Heart left ventricle (tissue), 16 donors: ENCODE measurements at places on chromosomes 2 and 18.

- no peak for DNase-seq
Measured at GRCh38 chr18:31744321-31745067, 16.2 kb downstream of the SLC25A52 start.

DNA sequence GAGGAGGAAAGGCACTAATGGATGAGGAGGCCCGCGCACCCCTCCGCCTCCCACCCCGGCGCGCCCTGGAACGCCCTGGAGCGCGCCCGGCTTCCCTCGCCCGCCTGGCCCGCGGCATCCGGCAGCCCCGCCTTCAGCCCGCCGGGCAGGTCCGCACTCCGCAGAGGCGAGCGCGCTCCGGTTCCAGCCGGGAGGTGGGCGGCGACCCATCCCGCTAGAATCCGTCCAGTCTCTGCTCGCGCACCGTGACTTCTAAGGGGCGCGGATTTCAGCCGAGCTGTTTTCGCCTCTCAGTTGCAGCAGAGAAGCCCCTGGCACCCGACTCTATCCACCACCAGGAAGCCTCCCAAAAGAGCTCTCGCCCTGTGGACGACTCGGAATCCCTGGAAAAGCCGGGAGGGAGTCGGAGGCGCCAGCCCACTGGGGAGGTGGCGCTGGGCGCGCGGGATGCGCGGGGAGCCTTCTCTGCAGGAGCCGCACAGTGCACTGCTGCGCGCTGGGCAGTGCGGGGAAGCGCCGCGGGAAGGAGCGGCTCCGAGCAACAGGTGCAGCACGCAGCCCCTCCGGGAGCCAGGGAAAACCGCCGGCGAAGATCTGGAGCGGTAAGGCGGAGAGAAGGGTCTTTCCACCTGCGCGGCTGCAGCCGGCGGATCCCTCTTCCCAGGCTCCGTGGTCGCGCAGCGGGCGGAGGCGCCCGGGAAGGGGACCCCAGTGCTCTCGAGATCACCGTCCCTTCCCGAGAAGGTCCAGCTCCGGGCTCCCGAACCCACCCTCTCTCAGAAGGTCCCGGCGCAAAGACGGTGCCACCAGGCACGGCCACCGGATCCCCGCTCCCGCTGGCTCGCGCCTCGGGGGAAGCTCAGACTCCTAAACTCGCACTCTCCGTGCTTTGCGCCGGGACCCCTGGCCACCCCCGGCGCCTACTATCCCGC is at the start of gene GALR1:
Gene GALR1, plus strand, starts transcription at position 280 of the 932 bp plus-strand sequence. CDS start 701 bp downstream, outside the sequence.
- DNase-seq, result no peak

DNA sequence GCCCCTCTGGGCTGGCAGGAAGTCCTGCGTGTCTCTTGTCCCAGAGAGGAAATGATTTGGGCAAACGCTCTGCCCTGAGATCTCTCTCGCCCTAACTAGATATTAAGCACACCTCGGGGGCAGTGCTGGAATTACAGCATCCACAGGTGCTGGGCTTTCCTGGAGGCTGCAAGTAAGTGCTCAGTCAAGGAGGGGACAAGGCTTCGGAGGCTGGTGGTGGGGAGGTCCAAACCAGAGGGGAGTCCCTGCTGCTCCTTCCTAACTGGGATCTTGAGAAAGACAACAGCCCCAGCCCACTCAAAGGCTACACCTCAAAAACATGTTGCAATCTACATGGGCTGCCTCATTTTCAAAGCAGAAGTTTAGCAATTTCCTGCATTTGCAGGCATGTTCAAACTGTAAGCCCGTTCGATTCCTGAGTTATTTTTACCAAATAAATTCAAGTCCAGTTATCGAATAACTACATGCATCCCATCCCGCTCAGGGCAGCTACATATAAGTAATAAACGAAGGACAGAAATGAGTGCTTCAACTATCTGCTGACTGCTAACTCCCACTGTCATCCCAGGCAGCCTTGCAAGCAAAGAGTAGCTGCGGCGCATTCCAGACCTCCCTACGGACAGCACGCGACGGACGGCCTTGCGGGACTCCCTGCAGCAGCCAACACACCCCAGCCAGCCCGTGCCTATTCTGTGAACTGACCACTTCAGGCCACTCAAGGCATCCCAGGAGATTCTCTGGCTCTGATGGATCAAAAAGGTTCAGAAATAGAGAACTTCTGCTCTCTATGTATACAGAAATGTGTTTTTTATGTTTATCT is 27.5 kb downstream of the ZNF516 start:
- peak; percentile 67 for DNase-seq

GRCh38 chr2:12890481-12890991 is 173.8 kb downstream of the TRIB2 start:
- no peak for DNase-seq

- no peak for DNase-seq
Measured at GRCh38 chr2:162473986-162474385, 130.1 kb downstream of the GCA start.

DNA sequence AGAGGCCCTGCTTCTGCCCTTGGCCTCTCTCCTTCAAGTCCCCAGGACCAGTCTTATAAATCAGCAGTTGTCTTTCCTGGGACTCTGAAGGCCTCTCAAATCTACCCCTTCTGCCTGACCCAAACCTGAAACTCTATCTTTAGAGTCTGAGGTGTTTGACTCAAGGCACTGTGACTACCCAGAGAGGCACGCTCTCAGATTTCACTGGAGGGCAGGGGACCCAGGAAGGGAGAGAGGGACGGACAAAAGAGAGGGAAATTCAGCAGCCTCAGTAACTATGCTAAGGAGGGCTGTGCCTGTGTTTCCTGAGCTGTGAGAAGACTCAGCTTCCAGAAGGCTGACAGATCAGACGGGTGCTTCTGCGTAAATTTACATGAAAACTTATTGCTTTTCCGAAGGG is 217.8 kb downstream of the HAUS1 start:
- DNase-seq, result no peak

DNA sequence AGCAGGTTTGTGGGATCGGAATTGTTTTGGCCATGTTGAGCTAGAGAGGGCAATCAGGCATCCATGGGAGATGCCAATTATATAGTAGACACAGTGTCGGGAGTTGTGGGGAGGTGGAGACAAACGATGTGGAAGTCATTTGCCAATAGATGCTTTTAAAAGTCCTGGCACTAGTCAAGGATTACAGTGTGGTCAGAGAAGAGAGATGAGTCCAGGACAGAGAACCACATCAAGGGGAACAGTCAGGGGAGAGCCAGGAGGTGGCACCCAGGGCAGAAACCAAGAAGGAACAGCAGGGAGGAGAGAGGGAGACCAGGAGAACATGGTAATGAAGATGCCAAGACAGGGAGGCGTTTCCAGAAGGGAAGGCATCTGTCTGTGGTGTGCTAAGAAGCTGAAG is 81.2 kb downstream of the ARL4C start:
- DNase-seq, result no peak
